ENCODE measurements at places on chromosomes 16 and 17.

- DNase-seq: no peak
These were observed 2.8 kb downstream of the RASD1 start for GRCh38 chr17:17493249-17493985.

- no peak for DNase-seq
These were observed 207.0 kb downstream of the MSI2 start for GRCh38 chr17:57463103-57463885.

DNA sequence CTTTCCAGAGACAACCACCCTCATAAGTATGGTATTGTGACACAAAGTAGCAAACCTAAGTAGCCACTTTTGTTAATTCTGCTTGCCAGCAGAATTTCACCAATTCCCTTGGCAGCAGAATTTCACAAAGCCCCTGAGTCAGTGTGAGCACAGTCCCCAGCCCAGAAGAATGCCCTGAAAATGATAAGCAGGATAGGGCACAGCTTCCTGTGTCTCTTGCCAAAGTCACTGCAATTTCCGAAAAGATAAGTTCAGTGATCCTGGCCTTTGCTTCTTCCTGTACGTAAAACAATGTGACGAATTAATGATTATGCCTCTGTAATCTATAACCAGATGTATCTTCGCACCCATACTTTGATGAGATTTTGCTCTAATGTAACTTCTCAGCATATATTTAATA is 16.0 kb upstream of the WIPF2 start:
- DNase-seq: no peak

- DNase-seq: no peak
These were observed 12.8 kb upstream of the TBX21 start for GRCh38 chr17:47720196-47720595.

- no peak for DNase-seq
These were observed at the start of gene FLCN for GRCh38 chr17:17237026-17237799. Gene FLCN (minus strand): TSS chr17:17237168. CDS start chr17:17228137, 9,031 bp downstream.

GRCh38 chr16:9597967-9598730 is 506.7 kb downstream of the HAPSTR1 start:
- DNase-seq: no peak
